ENCODE measurements at places on chromosomes 1 and 21.

- DNase-seq: no peak
Observed at GRCh38 chr1:171919891-171920887, 78.9 kb downstream of the DNM3 start.

- no peak for DNase-seq
Observed at GRCh38 chr1:88357729-88358128, 326.3 kb upstream of the PKN2 start.

GRCh38 chr1:44256762-44257554, 43.7 kb downstream of the DMAP1 start:
- no peak for DNase-seq

DNA sequence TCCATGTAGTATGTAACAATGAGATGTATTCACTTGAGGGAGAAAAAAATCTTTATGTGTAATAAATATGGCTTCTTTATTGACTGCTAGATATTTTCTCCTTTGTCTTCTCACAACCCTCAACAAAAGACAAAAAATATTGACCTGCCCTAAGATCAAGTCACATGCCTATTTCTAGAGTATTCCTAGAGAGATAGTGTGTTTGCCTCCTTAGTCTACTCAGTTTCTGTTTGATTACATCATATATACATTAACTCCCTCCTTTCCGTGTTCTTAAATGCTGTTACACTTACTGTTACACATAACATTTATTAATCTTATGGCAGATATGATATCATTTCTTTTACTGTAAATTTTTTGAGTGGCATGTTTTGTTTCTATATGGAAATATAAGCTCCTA, 281.6 kb upstream of the RGS18 start:
- DNase-seq: no peak

DNA sequence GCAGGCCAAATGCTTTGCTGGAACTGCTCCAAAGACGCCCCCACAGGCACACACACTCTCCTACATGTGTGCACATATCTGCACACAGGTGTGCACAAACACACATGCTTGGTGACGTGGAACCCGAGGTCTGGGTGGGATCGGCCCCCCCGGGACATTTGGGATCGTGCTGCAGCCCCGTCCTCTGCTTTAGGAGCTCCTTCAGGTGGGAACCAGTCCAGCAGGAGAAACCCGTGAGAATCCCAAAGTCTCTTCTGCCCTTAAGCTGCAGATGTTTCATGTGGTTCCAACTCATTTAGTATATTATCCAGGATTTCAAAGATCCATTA, 38.6 kb downstream of the UBE2G2 start:
- DNase-seq: no peak

GRCh38 chr1:182085726-182086125, 24.2 kb upstream of the ZNF648 start:
- DNase-seq: no peak

GRCh38 chr1:162388615-162389014, 7.1 kb downstream of the C1orf226 start:
- DNase-seq: no peak
